Stimulated activated CD8-positive, alpha-beta memory T cell treated with anti-CD3 and anti-CD28 coated beads, Interleukin-12 subunit alpha, Interleukin-12 subunit beta, amount 100 ng/mL, for 1 hour (primary cell): ENCODE measurements at places on chromosomes 1 and 21.

GRCh38 chr1:26170472-26170821 is 739 bp downstream of the ZNF593 start:
- no peak for DNase-seq

DNA sequence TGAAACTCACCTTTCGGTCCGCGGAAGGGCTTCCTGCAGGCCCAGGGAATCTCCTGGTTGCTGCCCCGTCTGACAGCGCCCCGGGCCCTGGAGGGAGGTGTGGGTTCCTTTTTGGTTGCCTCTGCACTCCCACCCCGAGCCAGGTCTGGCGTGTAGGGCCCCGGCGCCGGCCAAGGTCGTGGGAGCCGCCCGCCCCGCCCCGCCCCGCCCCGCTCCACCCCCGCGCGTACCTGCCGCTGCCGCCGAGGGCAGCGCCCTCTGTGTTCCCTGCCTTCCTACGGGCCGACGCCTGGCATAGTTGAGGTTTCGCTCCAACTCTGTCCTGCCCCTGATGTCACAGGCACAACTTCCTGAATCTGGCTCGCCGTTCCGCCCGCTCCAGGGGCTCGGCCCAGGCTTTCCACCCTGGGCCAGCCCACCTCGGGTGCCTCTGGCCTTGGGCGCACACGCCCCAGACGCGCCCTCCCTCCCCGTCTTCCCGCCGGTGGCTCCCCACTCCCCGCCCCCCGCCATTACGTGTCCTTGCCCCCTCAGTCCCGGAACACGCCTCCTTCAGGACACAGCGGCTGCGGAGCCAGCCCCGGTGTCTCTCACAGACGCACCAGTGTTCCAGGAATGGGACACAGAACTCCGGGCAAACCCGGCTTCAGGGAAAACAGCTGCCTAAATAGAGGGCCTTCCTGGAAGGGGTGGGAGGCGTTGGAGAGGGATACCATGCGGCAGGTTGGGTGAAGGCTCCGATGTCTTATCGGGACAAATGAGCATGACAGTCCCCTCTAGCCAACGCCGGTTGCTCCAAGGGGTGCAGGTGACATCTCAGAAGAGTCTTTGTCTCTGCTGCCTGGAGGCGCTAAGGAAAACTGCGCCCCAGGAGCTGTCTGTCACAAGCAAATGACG is at the start of gene KIAA0040:
KIAA0040 (minus strand) TSS at position 147 of the 897 bp plus-strand sequence. CDS start 31,763 bp downstream, outside the sequence.
- no peak for DNase-seq

DNA sequence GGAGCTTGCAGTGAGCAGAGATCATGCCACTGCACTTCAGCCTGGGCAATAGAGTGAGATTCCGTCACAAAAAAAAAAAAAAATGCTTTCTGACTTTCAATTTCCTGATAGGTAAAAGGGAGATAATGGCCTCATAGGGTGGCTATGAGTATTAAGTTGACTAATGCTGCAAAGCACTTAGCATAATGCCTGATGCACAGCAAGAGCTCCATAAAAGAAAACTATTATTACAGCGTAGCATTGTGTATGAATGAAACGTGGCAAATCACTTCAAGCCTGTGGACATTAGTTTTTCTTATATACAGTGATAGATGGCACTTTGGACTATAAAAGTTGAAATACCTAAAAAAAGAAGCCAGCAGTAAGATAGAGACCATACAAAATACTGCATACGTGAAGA is 16.8 kb downstream of the FNDC7 start:
- DNase-seq, result no peak

GRCh38 chr1:205927247-205927646 is 16.0 kb downstream of the SLC26A9 start:
- no peak for DNase-seq

- DNase-seq, result no peak
Observed at GRCh38 chr1:30242168-30242567, 481.2 kb downstream of the MATN1 start.

GRCh38 chr21:46551636-46552241 is 53.1 kb downstream of the S100B start:
- DNase-seq, result no peak

DNA sequence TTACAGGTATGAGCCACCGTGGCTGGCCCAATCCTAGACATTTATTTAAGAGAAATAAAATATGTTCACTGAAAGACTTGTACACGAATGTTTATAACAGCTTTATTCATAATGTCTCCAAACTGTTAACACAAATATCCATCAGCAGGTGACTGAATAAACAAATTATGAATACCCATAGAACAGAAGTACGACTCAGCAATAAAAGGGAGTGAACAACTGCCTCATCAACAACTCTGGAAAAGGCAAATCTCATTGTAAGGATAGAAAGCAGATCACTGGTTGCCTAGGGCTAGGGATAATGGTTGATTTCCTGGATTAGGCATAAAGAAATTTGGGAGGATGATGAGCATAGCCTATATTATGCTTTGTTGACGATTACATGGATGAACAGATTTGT is 41.7 kb downstream of the GABPA start:
- no peak for DNase-seq

- DNase-seq, result no peak
Observed at GRCh38 chr1:226199971-226200370, 13.4 kb upstream of the ACBD3 start.

DNA sequence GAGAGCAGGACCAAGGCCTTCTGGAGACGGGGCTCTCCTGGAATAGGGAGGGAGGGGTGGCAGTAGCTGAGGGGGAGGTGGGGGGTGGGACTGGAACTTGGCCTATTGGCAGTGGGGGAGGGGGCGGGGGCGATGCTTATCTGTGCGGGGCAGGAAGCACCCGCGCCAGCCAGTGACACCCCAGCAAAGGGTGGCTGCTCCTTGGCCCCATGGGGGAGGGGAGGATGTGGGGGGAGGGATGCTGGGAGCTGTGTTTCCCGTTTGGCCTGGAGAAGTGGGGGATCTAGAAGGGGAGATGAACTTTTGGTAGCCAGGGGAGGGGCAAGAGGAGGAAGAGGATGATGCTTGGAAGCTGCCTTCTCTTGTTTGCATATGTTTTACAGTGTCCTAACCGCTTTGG is 11.0 kb downstream of the ZBTB7B start:
- no peak for DNase-seq

DNA sequence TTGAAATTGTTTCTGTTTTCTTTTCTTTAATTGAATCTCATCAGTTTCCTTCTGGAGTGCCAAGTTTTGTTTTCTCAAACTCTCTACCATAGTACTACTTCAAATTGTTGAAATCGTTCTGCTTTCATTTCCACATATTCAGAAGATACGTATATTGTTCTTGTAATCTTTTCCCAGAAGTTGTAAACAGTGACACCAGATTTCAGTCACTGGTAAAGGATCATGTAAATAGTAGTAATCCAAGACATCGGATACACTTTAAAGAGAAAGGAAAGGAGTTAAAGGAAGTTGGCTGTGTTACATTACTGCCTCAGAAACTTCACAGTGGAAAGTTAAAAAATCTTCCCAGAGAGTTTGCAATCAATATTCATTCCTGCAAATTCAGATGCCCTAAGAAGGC is 67.5 kb downstream of the RGL1 start:
- DNase-seq, result no peak

DNA sequence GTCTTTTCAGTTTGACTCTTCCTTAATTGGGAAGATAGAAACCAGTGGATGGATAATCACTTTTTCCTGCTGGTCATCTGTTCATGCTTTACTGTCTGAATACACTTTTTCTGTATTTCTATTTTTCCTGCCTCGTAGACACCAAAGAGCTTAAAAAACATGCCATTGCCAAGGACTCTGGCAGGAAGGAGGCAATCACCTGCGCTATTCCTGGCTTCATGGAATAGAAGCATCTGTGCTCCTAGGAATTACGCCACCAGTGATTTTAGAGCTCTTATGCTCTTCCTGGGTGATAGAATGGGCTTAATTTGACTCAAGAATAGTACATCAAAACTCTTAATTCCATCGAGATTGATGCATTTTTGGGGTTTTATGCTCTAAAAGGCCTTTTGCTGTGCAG is 15.7 kb downstream of the OR2B11 start:
- DNase-seq, result no peak

GRCh38 chr1:116571215-116571919 is 541 bp upstream of the CD58 start:
- DNase-seq, result no peak

- no peak for DNase-seq
Observed at GRCh38 chr21:38851101-38851500, 45.4 kb downstream of the ETS2 start.

GRCh38 chr1:159897962-159898361 is 2.0 kb downstream of the CFAP45 start:
- no peak for DNase-seq

- no peak for DNase-seq
Observed at GRCh38 chr1:29912425-29912824, 676.1 kb downstream of the PTPRU start.

DNA sequence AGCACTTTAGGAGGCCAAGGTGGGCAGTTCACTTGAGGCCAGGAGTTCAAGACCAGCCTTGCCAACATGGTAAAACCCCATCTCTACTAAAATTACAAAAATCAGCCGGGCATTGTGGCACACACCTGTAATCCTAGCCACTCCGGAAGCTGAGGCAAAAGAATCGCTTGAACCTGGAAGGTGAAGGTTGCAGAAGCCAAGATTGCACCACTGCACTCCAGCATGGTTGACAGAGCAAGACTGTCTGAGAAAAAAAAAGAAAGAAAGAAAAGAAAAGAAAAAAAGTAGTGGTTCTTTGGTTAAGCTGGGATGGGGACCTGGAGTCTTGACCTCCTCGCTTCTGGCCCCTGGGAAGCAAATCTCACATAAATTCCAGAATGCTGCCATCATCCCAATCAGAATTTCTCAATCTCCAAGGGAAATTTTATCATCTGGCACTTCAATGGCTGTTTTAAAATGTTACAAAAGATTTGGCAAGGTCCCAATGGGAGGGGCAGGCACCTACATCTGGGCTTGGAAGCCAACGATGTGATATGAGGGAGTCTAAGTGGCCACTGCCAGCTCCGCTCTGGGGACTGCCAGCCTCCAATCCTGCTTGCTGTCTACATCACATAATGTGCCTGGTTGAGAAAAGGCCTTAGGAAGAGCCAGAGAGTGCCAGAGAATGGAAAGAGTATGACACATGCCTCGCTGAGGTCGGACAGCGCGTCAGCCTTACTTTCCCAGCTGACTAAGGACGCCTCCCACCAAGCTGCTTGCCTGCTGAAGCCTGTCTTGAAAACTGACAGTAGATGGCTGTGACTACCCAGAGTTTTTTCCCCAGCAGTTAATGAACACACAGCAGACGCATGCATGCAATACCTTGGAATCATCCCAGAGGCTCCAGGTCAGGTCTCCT is 42.1 kb upstream of the SRP9 start:
- DNase-seq, result no peak
